ENCODE measurements at places on chromosomes 1 and 21.

GRCh38 chr1:101221945-101222429, 14.8 kb upstream of the S1PR1 start:
- no peak for DNase-seq

DNA sequence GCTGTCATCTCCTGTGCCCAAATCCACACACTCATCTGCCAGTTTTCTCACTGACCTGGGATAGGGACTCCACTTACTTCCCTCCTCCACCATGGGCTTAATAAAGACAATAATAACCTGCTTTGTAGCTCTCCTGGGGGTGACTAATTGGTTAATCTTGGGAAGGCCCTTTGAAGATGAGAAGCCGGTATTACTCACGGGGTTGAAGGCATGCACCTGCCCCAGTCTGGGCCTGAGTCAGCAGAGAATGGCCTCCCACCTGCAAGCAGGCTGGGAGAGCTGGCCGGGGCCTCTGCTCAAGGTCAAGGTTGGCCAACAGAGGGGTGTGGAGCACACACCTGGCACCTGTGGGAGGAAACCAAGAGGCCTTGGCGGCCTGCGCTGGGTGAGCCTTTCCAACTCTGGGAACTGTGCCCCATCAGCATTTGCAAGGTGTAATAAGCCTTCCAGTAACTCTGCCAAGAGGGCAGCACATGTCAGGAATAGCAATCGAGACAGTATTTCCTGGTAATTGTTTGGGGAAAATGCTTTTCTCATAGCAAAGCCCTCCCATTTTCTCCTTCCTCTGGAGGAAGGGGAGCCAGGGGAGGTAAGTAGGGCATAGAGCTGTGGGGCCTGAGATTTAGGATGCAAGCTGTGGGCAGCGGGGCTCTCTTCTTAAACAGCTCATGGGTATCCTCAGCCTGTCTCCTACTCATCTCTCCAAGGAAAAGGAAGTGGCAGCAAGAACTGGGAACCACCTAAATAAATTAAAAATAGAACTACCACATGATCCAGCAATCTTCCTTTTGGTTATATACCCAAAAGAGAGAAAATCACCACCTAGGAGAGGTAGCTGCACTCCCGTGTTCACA, 49.0 kb downstream of the TOMM20 start:
- no peak for DNase-seq

DNA sequence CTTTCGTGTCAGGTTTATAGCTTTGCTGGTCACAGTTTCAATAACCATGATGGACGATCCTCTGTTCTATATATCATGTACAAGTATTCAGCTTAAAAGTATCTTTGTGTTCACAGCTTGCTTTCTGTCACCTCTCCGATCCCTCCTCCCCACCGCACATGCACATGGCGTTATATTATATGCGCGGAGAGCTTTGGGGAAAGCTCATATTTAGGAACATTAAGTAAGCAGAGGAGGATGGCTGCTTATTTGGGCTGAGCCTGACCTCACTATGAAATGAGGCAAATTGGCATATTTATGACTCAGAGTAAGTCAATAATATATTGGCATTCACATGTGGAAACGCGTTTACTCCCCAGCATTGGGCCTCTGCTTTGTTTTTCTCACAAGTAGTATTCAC, 360.5 kb downstream of the HLX start:
- no peak for DNase-seq

DNA sequence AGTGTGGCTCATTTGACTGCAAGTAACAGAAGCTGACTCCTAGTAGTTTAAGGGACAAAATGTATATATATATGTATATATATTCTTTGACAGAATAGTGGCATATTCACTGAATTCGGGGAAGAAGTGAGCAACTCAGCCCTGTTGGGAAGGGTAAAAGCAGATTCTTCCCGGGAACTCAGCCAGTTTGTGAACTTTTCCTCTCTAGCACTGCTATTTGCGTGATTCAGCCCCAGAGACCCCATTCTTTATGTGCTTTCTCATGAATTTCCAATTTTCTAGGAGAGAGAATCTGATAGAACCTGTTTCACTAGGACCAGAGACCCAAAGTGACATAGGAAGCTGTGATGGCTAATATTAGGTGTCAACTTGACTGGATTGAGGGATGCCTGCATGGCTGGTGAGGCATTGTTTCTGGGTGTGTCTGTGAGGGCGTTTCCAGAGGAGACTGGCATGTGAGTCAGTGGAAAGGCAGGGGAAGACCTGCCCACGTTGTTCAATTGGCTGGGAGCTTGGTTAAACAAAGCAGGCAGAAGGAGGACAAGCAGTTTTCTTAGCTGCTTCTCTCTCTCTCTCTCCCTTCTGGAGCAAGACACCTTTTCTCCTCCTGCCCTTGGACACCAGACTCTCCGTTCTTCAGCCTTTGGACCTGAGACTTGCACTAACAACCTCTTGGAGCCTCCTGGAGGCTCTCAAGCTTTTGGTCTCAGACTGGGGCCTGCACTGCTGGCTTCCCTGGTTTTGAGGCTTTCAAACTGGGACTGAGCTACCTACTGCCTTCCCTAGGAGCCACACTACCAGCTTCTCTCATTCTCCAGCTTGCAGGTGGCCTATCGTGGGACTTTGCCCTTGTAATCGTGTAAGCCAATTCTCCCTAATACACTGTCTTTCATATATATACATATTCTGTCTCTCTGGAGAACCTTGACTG, 93.4 kb upstream of the KCNK1 start:
- no peak for DNase-seq

GRCh38 chr1:248757784-248758195, 2.2 kb upstream of the LYPD8 start:
- no peak for DNase-seq

DNA sequence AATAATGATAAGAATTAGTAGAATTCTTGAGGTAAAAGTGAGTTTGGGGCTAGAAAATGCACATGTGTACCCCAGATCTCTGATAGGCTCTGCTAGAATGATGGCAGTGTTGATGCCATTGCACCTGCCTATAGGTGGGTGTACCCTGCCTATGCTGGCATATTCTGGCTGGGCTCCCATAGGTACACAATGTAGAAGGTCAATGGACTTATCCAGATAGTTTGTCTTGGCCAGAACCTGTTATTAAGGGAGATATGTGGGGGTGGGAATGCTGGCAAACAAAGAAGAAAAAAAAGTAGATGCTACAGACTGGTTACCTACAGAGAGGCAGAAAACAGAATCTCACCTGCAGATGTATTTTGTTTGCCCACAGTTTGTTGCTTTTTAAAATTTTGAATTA, 14.1 kb upstream of the KLHDC8A start:
- no peak for DNase-seq

DNA sequence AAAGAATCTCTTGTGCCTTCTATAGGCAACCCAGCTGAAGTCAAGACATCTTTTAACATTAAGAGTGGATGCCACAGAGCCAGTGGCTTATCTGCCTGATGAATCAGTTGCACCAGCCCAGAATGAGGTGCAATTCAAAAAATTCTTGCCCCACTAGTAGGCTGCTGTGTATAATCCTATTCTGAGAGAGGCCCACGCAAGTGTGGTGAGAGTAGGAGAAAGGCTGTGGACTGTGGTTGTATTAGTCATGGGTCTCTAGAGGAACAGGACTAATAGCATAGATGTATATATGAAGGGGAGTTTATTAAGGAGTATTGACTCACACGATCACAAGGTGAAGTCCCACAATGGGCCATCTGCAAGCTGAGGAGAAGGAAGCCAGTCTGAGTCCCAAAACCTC, 216.4 kb downstream of the LTN1 start:
- no peak for DNase-seq

GRCh38 chr1:47192458-47193384, 2.9 kb upstream of the PDZK1IP1 start:
- DNase-seq: peak; percentile 82

DNA sequence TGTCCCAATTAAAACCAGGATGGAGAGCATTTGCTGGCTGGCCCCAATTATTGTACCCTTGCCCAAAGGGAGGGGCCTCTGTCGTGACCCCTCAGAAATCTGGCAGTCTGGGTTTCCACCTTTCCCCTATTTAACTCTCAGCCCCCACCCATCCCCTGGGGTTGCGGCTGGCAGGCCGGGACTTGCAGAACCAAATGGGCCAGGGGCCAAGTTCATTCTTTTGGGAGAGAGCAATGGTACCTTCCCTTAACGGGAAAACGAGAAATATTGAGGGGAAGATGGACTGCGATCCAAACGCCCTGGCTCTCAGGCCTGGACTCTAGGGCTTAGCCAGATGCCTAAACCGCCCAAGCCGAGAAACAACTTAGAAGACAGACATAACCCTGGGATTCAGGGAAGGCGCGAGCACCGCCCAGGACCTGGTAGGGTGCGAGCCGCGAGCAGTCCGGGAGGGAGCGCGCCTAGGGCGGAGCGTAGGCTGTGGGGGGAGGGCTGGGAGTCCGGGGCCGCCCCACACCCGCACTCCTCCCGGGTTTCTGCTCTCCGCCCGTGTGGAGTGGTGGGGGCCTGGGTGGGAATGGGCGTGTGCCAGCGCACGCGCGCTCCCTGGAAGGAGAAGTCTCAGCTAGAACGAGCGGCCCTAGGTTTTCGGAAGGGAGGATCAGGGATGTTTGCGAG, at the start of gene SLC27A3:
SLC27A3 (plus strand) TSS at position 628 of the 678 bp plus-strand sequence. CDS start 91 bp downstream, outside the sequence.
- peak; percentile 91 for DNase-seq

- no peak for DNase-seq
Measured at GRCh38 chr1:91870322-91870721, 15.6 kb downstream of the TGFBR3 start.
